ENCODE measurements at places on chromosomes 5 and 9. TPM values are rescaled to one million over a fixed set of nuclear protein-coding genes. Genes with fewer than 3 reads are reported as not detected.

Gene SPINK13
- not detected for total RNA-seq

Gene MLANA
- total RNA-seq, result not detected

Gene SET
- 258 TPM for total RNA-seq

Gene CARTPT
- total RNA-seq, result not detected

Gene TMEM215
- not detected for total RNA-seq

Gene TSSK1B
- total RNA-seq, result not detected

Gene GNA14
- 43.6 TPM for total RNA-seq

Gene FIBCD1
- total RNA-seq, result not detected

Gene LCN1
- not detected for total RNA-seq

Gene CCL27
- total RNA-seq, result not detected

DNA sequence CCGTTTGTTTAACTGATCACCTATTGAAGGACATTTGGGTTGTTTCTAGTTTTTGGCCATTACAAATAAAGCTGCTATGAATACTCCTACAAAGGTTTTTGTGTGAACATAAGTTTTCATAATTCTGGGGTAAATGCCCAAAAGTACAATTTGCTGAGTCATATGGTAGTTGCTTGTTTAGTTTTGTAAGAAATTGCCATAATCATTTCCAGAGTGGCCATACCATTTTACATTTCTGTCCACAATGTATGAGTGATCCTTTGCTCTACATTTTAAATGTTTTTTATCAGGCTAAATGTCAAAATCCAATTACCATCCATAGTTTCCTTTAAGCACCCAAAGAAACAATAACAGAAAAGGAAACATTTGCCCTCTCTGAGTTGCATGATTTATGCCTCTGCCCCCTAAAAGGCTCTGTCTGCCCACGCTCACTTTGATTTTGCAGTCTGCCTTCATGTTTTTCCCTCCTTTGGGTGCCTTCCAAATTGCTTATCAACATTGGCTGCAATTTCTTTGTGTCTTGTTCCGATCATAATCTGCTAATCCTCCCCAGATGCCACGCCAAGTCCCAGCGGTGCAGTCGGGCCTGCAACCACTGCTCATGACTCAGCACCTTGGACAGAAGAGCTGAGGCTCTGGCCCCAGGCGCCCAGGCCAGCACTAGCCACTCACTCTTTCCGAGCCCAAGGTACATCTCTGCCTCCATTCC is 339.2 kb downstream of the PIK3R1 start:
- DNase-seq, result no peak

DNA sequence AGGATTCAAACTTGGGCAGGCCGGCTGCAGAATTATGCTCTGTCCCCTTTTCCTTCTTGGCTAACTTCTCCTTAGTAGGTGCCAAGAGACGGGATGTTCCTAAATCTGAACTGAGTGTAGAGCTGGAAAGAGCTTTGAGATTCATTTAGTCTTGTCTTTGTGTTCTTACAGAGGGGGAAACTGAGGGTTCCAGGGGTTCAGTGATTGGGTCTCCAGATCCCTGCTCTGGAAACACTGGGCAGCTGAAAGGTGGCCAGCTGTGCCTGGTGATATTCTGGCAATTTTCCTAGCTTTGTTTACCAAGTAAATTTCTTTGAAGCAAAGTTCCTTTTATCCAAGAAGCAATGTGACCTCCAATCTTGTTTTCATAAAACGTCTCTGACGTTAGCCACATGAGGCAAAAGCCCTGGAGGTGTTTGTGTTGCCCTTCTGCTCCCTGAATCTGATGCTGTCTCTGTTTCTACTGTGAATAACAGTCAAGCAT is 288.7 kb downstream of the ZSWIM6 start:
- DNase-seq, result no peak

- no peak for DNase-seq
Observed at GRCh38 chr5:61306531-61307131, 25.4 kb upstream of the ZSWIM6 start.

DNA sequence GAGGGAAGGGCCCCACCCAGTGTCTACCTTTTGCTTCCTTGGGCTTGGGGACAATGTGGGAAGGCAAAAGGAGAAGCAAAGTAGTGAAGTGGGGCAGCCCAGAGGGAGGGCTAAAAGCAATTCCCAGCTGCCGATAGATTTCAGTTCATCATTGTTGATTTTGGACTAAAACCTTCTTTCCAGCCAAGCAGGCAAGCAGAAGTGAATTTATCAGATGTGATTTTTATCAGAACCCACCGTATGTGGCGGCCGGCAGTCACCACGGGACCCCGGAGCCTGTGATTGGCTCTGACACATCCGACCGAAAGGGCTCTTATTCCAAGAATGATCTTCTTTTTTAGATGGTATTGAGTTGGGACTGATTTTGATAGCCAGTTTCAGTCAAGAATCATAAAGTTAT is 559.9 kb downstream of the PSAT1 start:
- no peak for DNase-seq

- no peak for DNase-seq
Observed at GRCh38 chr9:124766815-124767554, 4.1 kb downstream of the NR6A1 start.

GRCh38 chr9:76662476-76663281 is 101.6 kb upstream of the PCA3 start:
- no peak for DNase-seq

DNA sequence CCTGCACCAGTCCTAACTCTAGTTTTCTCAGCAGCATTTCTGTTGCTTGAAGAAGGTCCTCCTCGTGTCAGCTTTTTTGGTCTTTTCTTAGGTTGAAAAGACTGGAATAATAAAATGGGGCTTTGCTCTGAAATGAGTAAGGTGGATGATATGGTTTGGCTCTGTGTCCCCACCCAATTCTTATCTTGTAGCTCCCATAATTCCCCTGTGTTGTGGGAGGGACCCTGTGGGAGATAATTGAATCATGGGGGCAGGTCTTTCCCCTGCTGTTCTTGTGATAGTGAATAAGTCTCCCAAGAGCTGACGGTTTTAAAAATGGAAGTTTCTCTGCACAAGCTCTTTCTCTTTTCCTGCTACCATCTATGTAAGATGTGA is 53.6 kb downstream of the LIX1 start:
- DNase-seq, result no peak

- DNase-seq, result no peak
Observed at GRCh38 chr5:69030358-69031062, 63.3 kb upstream of the SLC30A5 start.

DNA sequence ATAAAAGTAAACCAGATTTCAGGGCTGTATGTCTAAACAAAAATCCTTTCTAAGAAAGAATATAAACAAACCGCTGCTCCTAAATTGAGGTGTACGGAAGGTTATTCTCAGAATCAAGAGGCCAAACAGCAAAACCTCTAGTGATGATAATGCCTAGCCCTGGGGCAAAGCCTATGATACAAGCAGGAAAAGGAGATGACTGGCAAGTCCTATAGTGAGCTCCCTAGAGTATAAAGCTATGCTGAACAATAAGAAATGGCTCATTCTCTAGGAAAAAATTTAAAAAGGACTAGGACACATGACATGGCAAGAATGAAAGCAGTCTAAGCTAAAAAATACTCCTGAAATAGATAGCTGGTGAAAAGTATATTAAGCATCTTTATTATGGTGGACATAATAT is 187.1 kb downstream of the BNC2 start:
- DNase-seq, result no peak

- DNase-seq, result no peak
Observed at GRCh38 chr5:178074266-178074952, 38.9 kb upstream of the N4BP3 start.

DNA sequence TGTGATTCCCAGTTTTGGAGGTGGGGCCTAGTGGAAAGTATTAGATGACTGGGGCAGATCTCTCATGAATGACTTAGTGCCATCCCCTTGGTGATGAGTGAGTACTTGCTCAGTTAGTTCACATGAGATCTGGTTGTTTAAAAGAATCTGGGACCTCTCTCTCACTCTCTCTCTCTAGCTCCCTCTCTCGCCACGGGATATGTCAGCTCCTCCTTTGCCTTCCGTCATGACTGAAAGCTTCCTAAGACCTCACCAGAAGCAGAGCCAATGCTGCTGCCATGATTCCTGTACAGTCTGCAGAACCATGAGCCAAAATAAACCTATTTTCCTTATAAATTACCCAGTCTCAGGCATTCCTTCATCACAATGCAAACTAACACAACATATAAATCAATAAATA is 176.7 kb downstream of the PRELID2 start:
- DNase-seq, result no peak

DNA sequence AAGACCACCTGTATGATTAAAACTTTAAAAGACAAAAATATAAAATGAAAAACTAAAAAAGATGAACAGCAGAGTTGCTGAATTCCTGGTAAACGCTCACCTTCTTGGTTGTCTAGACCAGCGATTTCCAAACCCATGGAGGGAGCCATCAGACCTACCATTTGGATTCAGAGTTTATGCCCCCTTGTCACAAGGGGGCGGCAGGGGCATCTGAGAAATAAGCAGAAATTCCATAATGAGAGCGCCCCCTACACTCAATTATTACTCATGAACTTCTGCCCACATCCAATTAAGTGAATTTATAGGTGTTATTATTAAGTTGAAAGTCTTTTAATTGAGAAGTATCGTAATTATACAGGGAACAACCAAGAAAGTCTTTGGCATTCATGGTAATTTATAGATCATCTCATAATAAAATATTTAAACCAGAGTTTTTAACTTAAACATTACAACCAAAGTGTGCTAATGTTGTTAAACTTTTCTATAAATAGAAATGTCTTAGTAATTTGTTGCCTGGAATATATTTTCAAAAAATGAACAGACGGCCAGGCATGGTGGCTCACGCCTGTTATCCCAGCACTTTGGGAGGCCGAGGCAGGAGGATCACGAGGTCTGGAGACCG is 35.2 kb upstream of the SPATA31C2 start:
- DNase-seq, result peak; percentile 42

DNA sequence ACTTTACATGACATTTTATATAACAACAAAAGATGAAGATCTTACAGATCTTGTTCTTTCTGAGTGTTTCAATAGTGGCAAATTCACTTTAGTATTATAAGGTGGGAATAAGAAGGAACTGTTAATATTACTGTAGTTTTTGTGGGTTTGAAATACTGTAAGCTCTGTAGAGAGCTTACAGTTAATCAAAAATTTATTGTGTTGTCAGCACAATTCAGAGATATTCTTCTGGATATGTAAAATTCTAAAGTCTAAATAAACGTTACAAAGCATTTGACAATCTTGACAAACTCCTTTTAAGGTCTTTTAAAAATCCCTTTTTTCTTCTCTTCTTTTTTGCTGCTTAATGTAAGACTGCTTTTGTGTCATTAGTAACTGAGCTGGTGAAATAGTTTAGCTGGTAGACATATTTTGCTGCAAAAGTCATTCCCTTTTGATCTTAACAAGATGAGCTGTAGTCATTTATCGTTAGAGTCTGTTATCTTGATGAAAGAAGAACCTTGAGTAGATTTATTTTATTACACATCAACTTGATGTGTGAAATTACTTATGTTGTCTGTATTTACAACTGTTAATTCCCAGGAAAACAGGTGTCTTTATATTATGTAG is 186.0 kb downstream of the WDR70 start:
- no peak for DNase-seq

DNA sequence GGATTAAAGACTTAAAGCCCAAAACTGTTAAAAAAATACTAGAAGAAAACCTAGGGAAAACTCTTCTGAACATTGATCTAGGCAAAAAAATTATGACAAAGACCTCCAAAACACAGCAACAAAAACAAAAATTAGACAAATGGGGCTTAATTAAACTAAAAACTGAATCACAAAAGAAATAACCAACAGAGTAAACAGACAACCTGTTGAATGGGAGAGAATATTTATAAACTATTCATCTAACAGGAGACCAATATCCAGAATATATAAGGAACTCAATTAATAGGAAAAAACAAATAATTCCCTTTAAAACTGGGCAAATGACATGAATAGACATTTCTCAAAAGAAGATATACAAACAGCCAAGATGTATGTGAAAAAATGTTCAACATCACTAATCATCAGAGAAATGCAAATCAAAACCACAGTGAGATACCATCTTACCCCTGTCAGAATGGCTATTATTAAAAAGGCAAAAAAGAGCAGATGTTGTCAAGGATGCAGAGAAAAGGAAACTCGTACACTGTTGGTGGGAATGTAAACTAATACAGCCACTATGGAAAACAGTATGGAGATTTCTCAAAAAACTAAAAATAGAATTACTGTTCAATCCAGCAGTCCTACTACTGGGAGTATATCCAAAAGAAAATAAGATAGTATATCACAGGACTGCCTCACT is 50.2 kb upstream of the TLX3 start:
- DNase-seq, result no peak

DNA sequence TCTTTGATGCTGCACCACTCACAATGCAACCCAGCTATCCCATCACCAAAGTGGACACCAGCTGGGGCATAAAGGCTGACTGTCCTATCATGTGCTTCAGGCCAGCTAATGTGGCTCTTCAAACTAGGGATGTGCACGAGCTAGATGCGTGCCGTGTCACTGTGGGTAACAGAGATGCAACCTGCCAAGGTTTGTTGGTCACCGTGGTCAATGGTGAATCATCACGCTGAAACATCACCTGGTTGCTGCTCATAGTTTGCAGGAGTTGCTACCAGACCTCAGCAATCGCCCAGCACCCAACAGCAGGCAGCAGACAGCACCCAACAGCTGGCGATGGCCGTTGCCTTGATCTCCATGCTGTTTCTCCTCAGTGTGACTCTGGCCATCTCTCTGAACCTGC is 2.1 kb upstream of the PCDHGA1 start:
- no peak for DNase-seq

DNA sequence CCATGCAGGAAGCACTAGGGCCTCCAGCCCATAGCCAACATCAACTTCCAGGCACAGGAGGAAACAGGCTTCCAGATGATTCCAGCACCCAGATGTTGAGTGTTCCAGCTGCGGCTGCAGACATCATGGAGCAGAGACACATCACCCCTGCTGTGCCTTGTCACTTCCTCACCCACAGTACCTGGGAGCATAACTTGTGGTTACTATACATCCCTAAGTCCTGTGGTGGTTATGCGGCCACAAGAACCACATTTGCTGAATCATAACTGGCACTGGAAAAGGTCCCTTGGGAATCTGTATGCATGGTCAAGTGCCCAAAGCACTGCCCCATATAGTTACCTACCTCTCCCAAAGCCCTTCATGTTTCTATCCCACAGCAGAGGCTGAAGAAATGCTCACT is 56.6 kb downstream of the WHRN start:
- DNase-seq, result no peak
